Caki2 (cell line): ENCODE measurements at places on chromosomes 5 and 9. TPM values are rescaled to one million over a fixed set of nuclear protein-coding genes. Genes with fewer than 3 reads are reported as not detected.

DNA sequence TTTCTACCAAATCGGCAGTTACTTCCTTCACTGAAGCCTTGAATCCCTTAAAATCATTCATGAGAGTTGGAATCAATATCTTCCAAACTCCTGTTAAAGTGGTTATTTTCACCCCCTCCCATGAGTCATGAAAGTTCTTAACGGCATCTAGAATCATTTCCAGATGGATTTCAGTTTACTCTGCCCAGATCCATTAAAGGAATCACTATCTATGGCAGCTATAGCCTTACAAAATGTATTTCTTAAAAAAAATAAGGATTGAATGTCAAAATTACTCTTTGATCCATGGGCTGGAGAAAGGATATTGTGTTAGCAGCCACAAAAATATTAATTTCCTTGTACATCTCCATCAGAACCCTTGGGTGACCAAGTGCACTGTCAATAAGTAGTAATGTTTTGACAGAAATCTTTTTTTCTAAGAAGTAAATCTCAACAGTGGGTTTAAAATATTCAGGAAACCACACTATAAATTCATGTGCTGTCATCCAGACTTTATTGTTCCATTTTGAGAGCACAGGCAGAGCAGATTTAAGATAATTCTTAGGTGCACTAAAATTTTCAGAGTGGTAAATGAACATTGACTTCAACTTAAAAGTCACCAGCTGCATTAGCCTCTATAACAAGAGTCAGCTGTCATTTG is 767.7 kb downstream of the DTWD2 start:
- no peak for DNase-seq

- no peak for DNase-seq
Observed at GRCh38 chr5:55437452-55437851, 97.3 kb downstream of the PLPP1 start.

- peak; percentile 49 for DNase-seq
Observed at GRCh38 chr9:73219985-73220626, 68.4 kb downstream of the ANXA1 start.

GRCh38 chr9:123324767-123325183 is 31.2 kb upstream of the CRB2 start:
- no peak for DNase-seq

DNA sequence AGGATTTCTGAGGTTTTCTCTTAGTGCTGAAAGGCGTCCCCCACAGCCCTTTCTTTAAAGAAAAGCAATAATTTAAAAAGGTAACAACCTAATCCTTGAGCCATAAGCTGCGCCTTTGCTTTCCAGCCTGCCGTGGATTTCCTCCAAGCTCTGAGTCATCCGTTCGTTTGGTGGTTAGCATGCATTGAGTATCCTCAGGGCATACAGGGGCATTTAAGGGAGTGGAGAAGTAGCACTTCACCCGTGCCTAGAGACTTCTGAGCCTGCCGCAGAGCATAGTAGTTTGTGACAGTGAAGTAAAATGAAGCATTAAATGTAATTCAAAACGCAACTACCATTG is 892 bp upstream of the TNC start:
- DNase-seq: peak; percentile 68

DNA sequence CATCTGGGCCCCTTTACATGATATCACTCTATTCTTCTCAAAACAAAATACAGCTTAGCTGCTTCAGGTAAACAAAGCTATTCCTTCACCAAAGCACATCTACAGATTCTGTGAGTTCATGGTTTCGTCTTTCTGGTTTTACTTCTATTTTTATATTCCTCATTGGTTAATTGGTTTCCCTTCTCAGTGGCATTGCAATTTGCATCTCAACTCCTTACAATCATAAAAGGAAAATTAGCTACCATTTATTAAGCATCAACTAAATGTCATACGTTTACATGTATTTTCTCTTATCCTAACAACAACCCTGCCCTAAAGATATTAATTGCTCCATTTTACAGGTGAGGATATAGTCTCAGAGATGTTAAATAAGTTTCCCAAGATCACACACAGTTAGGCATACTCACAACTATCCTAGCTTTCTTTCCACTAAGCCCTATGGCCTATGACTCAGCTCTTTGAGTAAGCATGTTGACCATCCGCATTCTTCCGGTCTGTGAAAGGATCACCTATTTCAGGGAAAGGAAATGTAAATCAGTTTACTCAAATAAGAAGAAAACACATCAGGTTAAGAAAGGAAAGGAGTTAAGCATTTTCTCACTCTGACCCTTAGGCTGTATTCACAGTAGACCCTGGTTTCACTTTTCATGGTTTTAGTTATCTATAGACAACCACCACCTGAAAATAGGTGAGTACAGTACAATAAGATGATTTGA is 146.1 kb downstream of the CAAP1 start:
- DNase-seq: peak; percentile 60

DNA sequence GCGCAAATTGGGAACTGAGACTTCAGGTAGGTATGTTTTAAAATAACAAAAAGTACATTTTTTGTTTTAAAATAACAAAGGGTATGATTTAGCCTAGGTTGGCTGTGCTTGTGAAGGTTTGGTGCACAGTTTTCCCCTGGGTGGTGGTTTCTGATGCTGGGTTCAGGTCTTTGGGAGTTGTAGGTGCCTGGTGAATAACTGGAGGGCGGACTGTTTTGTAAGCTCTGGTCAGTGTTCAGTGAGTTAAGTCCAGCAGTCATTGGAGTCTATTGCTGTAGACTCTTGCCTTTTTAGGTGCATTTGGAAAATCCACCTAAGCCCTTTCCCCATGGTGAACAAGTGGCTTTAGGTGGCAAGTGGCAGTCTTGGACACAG is 43.9 kb downstream of the RAI14 start:
- DNase-seq: no peak

DNA sequence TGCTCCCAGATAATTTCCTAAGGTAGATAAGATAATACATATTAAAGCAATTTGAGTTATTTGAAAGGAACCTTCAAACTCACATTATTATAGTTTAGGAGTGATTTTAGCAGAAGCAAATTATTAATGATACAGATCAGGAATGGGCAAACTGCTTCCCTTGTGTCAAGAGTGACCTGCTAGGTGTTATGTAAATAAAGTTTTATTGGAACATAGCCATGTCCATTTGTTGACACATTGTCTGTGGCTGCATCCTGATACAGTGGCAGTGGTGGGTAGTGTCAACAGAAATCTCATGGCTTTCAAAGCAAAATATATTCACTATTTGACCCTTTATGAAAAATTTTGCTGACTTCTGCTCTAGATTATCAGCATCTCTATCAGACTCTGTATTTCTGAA is 11.4 kb upstream of the BASP1 start:
- no peak for DNase-seq

Gene FOXD4L5
- total RNA-seq: not detected in 2 replicates
